HT-29 (cell line): ENCODE measurements at places on chromosomes 1 and 21. TPM values are rescaled to one million over a fixed set of nuclear protein-coding genes. Genes with fewer than 3 reads are reported as not detected.
A peak's percentile ranks its signal among the peaks of the same experiment; 100 is the strongest.

DENND4B gene
- total RNA-seq, result 33.9 and 36.5 TPM in 2 replicates

PRR9 gene
- total RNA-seq, result not detected in 2 replicates

- DNase-seq, result no peak
Measured at GRCh38 chr1:53851571-53852285, 13.6 kb upstream of the NDC1 start.

GRCh38 chr1:43000271-43000670 lies 41.6 kb upstream of the SLC2A1 start:
- no peak for DNase-seq

DNA sequence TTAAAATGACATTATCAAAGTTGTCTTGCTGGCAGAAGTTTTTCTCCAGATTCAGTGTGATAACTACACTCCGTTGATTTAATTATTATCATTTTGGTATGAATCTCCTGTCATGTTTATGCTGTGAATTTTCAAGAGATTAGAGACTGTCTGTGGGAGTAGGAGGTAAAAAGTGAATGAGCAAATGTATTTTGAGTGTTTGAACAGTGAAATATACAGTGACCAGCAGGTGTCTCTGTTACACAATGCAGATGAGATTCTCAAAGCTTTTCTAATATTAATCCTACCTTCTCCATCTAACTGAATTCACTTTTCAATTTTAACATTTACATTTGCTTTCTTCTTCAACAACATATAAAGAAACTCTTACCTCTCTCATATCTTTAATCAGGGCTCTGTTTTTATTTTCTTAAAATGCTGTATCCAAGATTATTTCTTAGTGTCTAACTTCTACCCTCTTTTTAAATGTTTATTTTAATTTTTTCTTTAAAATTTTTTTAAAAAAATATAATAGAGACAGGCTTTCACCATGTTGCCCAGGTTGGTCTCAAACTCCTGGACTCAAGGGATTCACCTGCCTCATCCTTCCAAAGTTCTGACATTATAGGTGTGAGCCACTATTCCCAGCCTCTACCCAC lies 20.9 kb upstream of the HSPA13 start:
- peak; percentile 36 for DNase-seq

DNA sequence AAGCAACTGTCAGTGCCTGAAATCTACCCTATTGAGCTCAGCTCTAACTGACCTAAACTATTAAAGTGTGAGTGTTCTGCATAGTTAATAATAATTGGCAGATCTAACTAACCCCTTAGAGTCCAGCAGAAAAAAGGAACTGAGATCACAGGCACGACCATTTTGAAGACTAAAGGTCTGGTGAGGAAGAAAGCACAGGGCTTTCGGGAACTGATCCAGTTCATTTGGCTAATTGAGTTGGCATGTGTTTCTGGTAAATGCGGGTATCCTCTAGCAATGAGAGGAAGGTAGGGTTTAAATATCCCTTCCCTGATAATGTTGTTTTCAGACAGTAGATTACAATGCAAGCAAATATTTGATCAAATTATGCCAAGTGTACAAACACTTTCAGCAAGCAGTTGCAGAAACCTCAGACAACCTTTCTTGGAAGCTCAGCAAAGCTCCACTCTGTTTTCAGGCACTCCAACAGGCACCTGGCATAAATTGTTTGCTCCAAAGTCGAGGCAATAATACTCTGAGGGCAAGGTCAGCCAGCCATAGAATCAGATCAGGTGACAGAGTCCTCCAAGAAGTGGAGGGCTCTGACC lies 100.8 kb downstream of the KCNK1 start:
- no peak for DNase-seq

GRCh38 chr1:49197081-49197480 lies 420.4 kb upstream of the BEND5 start:
- no peak for DNase-seq

DNA sequence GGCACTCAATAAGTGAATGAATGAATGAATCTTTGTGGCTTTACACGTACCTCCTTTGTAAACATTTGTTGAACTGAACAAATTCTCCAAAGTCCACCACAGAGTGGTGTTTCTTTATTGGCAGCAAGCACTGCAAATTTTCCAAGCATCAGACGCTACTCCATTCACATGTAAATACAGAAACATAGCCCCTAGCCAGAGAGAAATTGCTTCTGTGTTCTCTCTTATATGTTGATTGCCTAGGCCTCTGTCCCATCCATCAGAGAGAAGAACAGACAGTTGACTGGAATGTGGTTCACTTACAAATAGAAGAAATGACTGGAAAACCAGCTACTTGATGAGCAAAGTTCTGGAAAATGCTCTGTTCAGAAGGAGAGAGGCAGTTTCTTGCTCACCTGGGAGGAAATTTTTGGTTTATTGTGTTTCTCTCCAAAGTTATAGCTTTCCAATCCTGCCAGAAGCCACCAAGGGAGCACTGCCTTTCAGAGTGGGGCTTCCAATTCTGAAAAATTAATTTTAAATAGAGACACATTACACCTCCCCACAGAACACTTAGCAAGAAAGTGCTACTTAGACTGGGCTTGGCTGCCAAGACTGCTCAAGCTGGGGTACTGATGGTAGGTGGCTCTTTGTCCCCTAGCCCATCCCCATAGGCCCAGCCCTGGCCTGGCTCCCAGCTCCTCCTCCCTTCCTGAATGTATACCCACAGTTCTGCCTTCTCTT lies 18.1 kb upstream of the KIRREL1 start:
- DNase-seq, result no peak

- no peak for DNase-seq
Measured at GRCh38 chr1:204873714-204874113, 3.1 kb downstream of the NFASC start.

GRCh38 chr1:163308811-163309210 lies 12.9 kb upstream of the NUF2 start:
- DNase-seq, result no peak
